ENCODE measurements at places on chromosomes 6 and 20. TPM values are rescaled to one million over a fixed set of nuclear protein-coding genes. Genes with fewer than 3 reads are reported as not detected.

ACTR5 gene
- total RNA-seq, result 4.6 TPM

XKR7 gene
- not detected for total RNA-seq

C20orf141 gene
- not detected for total RNA-seq

SLC25A27 gene
- total RNA-seq, result 7.9 TPM

LIN28B gene
- total RNA-seq, result not detected

PTCRA gene
- not detected for total RNA-seq

DEFB124 gene
- total RNA-seq, result not detected

PDSS2 gene
- 19.2 TPM for total RNA-seq

SDHAF4 gene
- 5.3 TPM for total RNA-seq

SMPDL3A gene
- total RNA-seq, result 9.2 TPM

MEI4 gene
- not detected for total RNA-seq

ADGRG6 gene
- 13.4 TPM for total RNA-seq

ADGB gene
- total RNA-seq, result not detected

PRICKLE4 gene
- total RNA-seq, result 1.6 TPM

OR2H1 gene
- not detected for total RNA-seq

BMP5 gene
- total RNA-seq, result 0.13 TPM

METTL24 gene
- not detected for total RNA-seq

Measured in epithelial cell of alveolus of lung (primary cell).